ENCODE measurements at places on chromosomes 13 and 19. TPM values are rescaled to one million over a fixed set of nuclear protein-coding genes. Genes with fewer than 3 reads are reported as not detected.

DNA sequence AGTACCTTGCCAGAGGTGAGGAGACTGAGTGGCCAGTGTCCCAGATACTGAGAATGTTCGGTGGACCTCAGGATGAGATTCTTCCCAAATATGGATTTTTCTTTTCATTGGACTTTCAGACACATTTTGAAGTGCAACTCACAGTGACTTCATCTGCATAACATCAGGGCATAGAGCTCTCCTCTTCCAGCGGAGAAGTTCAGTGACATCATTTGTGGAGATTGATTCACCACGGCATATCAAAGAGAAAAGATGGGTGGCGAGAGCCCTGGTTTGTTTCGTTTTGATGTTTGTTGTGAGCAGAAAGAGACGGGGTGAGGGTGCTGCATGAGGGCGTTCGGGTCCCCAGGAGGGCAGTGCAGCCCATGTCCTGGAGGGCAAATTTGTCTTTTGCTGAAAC is 120.1 kb upstream of the GPR12 start:
- H3K4me1 ChIP-seq, result no peaks in the 10 kb centered on the region
- no peak for DNase-seq
- no peak overlapping the region for H3K27ac ChIP-seq
- peaks cover 15% of the 10 kb centered on the region for H3K27me3 ChIP-seq

DNA sequence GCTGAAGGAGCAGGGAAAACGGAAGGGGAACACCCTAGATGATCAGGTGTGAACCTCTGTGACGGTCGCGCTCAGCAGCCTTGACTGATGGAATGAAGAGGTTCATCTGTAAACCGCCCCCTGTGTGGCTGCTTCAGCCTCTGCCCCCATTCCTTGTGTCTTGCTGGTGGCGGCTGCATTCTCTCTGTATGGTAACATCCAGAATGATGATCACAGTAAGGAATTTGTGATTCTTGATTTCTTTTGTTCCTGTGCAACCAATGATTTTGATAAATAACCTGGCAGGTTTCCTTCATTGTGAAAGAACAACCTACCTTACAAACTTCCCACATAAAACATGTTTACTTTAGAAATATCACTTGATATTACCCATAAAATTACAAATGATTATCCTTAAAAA is 118.7 kb upstream of the MCF2L start:
- H3K27me3 ChIP-seq, result no peaks in the 10 kb centered on the region
- H3K4me1 ChIP-seq, result peaks cover 4% of the 10 kb centered on the region
- H3K27ac ChIP-seq, result no peak overlapping the region
- no peak for DNase-seq

The ANKRD24 gene
- total RNA-seq, result 0.82 TPM

DNA sequence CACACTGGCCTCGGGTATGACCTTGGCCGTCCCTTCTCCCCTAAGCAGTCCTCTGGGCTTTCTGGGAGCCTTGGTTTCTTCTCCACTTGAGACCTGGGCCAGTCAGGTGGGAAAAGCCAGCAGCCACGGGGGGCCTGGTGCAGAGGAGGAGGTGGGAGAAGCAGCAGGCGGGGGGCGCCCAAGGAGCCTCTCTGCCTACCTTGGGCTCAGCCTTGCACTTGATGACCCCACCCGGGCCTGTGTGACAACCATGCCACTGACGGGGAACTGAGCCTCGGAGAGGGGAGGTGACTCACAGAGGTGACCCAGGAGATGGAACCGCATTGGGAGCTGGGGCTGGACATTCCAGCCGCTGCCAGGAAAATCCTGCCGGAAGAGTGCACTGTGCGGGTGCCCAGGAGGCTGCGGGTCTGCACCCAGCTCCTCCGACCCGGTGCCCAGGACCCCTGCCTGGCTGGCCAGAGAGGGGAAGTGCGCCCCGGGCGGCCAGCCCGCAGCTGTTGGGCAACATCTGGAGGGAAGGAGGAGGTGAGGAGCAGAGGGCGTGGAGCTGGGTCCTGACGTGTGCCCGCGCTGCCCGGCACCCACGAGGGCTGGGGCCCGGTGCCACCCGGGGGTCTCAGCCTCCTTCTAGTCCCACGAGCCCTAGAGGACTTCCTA is 23.4 kb upstream of the SLC7A10 start:
- H3K4me1 ChIP-seq, result no peaks in the 10 kb centered on the region
- no peak overlapping the region for H3K4me3 ChIP-seq
- no peak for DNase-seq
- H3K36me3 ChIP-seq, result no peaks in the 10 kb centered on the region

GRCh38 chr13:42140494-42140893 is 92.0 kb downstream of the DGKH start:
- H3K27ac ChIP-seq, result no peak overlapping the region
- peaks cover 25% of the 10 kb centered on the region for H3K36me3 ChIP-seq
- no peak overlapping the region for H3K4me3 ChIP-seq
